COLO829 (cell line): ENCODE measurements at places on chromosomes 1 and 21.

DNA sequence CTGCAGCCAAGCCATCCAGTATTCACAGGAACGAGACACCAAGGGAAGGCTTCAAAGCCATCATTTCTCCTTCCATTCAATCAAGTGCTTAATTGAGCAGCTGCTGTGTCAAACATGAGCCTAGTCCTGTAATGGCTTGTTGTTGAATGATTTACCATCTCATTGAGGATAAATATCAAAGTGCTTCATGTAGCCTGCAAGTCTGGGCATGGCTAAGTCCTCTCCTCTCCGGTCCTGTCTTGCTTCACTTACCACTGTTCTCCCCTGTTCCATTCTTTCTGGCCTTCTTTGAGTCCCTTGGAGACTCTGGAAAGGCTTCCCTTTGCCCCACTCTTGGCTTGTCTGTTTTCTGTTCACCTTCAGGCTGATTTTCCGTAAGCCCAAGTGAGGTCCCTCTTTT, 279.8 kb downstream of the PBX1 start:
- DNase-seq, result no peak

DNA sequence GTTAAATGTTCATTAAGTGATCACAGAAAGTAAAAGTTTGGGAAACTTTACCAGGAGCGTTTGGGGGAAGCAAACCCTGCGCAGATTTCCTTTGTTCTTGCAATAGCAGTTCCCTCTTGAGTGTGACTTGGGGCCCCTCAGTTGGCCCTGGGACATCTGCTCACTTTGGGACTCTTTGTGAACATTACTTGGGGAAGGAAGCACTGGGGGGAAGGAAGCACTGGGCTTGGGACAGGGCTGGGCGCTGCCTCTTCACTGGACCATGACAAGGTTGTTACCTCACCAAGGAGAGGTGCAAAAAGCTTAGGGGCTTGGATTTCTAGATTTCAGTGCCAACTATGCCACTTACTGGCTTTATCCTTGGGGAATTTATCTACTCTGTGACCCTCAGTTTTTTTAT, 63.5 kb downstream of the ETS2 start:
- no peak for DNase-seq

DNA sequence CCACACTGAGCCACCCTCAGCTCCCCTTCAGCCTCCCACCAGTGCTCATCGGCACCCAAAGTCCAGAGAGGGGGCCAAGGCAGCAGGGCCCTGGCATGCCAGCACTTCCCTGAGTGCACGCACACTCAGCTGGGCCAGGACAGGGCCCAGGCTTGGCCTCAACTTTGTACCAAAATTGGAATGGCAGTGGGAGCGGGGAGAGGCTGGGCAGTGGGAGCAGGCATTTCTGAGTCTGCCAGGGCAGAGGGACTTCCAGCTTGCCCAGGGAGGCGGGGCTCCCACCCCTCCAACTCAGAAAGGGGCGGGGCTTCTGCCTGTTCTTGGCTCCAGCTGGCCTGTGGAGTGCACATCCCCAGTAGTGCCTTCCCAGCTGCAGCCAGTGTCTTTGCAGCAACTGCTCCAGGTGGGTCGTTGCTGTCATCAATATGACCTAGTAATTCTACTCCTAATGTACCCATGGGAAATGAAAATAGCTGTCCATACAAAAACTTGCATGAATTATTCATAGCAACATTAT, 10.3 kb upstream of the SNX7 start:
- DNase-seq, result no peak

- DNase-seq, result no peak
Observed at GRCh38 chr21:27582246-27582947, 615.5 kb upstream of the ADAMTS5 start.

DNA sequence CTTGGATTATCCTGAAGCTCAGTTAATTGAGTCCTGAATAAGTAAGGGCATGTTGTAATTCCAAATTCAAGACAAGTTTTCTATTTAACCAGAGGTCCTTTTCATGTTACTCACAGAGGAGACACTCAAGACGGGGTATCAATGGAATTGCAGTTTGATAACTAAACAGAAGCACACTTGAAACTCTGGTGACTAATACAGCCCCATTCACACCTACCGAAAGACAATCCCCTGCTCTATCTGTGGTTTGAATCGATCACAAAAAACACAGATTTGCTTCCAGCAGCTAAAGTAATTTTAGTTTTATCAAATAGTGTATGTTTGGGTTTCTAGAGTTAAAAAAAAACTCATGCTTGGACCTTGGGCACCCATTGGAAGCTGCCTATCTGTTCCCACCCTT, 60.4 kb downstream of the TEX35 start:
- DNase-seq, result peak; percentile 33
